Thyroid gland (tissue), 4 donors: ENCODE measurements at places on chromosomes 5 and 9. TPM values are rescaled to one million over a fixed set of nuclear protein-coding genes. Genes with fewer than 3 reads are reported as not detected.

DNA sequence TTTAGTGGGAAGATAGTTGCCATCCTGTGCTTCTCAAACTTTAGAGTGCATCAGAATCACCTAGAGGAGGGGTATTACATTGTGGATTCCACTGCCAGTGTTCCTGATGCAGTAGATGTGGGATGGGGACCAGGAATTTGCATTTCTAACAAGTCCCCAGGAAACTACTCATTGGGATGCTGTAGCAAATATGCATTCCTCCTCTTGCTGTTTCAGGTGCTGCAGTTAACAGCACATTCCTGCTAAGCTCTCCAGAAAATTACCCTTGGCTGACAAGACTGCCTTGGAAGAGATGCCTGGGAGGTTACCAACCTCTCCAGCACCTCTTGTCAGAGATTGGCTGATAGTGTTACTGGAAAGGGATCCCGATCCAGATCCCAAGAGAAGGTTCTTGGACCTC, 270.5 kb downstream of the OSTF1 start:
- H3K27me3 ChIP-seq = no peaks in the 10 kb centered on the region
- H3K4me3 ChIP-seq = no peak overlapping the region
- no peaks in the 10 kb centered on the region for H3K4me1 ChIP-seq
- DNase-seq = no peak

Gene GLDC
- 4.0 TPM for total RNA-seq

Gene PLGRKT
- total RNA-seq = 30.3 TPM

- H3K4me3 ChIP-seq = no peak overlapping the region
- DNase-seq = no peak
- H3K4me1 ChIP-seq = peaks cover 9% of the 10 kb centered on the region
Measured at GRCh38 chr5:172990776-172991175, 7.2 kb downstream of the ATP6V0E1 start.

DNA sequence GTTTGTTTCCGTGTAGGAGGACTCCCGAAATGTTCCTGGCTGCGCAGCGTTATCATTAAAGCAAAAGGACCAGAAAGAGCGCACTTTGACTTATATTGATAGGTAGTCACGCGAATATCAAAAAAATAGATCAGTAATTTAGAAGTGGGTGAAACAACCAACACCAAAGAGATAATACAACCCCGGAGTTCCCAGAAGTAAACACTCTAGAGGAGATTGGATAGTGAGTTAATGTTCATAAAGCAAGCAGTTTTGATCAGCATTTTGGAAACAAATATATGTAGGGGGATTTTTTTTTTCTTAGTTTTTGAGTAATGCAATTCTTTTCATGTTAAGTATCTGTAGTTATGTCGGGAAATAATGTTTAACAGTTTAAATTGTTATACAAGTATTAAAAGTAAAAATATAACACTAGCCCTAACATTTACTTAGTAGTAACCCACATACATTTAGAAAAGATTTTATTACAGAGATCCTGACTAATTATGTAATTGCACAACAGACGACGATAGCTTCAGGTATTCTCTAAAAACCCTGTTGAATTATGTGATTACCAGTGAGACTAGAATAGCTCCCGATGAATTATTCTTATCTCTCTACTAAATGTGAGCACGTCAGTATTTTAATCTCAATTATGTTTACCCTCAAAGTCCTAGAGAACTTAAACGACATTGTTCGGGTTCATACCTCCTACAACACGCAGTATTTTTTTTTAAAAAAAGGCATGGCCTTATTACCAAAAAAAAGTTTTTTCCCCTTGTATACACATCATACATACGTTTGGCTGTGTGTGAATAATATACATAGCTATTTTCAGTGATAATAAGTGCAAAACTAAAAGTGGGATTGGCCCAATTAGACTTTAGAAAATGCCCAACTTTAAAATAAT, 9.4 kb upstream of the NFIB start:
- H3K4me1 ChIP-seq = peaks cover 11% of the 10 kb centered on the region
- no peak for DNase-seq
- H3K27me3 ChIP-seq = no peaks in the 10 kb centered on the region
- peak overlapping the region; percentile 100 for H3K27ac ChIP-seq
